Foreskin melanocyte (primary cell): ENCODE measurements at places on chromosomes 3 and 15.

DNA sequence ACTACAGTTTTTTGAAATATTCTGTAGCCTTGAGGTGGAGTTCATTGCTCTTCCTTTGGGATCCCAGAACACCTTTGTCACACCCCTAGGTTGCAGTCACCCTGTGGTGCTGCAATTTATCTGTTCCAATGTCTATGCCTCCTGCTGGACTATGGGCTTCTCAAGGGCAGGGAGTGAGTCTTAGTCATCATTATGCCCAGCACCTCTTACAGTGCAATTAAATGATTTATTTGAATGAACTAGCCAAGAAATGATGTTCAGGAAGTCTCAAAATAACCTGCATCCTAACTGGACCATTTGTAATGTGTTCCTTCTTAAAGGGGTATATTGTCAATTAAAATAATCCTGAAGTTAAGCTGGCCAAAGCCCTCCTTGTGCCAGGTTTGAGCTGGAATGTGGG, 28.5 kb downstream of the SHC4 start:
- DNase-seq = no peak

DNA sequence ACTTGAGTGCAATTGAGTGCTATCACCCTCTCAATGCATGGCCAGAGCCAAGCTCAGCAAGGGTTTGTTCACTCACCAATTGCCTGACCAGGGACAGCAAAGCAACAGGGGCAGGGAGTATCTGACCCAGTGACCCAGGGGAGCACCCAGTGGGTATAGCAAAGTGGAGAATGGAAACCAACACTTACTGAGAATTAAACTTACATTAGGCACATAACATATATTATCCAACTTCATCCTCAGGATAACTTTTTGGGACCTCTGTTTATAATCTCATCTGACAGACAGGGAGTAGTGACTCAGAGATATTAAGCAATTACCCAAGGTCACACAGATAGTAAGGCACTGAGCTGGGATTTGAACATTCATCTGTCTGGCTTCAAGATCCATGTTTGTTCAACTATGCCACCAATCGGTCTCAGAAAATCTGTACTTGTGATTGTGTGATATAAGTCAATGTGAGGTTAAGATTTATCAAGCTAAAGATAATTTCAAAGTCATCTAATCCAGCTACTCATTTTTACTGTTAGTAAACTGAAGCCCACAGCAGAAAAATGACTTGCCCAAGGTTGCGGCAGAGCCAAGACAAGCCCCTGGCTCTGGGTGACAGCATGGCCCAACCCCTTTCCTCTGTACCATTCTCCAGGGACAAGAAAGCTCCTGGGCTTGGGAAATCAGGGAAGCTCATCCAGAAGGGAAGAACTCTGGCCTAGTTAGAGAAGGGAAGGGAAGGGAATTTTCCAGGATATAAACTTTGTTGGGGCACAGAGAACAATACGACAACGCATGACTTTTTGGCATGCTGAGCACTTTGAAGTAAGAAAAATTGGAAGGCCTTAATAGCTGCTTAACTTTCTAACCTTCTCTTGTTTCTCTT, 138.0 kb upstream of the SMAD3 start:
- DNase-seq = no peak

- no peak for DNase-seq
Observed at GRCh38 chr15:45654749-45655148, 19.9 kb downstream of the SQOR start.

- no peak for DNase-seq
Observed at GRCh38 chr3:39101022-39101689, 6.3 kb downstream of the GORASP1 start.

- DNase-seq = no peak
Observed at GRCh38 chr15:64761156-64761555, 14.2 kb downstream of the RBPMS2 start.

- no peak for DNase-seq
Observed at GRCh38 chr3:171393032-171393744, 67.0 kb downstream of the TNIK start.

- DNase-seq = no peak
Observed at GRCh38 chr3:72255791-72256559, 471.0 kb upstream of the PROK2 start.

GRCh38 chr3:143307613-143308183, 188.1 kb downstream of the CHST2 start:
- no peak for DNase-seq

DNA sequence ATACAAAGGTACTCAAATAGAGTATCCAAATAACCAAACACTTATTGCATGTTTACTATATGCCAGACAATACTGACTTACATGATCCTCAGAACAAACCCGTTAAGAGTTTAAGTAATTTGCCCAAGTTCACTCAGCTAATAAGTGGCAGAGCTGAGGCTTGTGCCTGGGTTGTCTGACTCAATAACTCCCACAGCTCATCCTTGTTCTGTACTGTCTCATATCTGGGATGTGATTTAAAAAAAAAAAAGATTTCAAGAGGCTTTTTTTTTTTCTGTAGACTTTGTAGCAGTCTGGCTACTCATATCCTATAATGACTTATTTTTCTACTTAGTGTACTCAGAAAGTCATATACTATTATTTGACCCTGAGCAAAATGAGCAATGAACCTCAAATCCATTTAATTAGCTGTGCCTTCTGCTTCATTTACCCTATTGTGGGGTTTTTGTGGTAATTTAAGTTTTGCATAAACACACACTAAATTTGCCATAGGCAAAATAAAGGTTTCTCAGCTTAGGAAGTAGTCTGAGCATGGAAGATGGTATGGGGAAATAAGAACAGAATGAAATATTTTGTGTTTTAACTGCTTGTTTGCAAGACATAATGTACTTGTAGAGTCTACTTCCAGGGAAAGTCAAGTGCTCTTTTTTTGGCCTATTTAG, 3.1 kb downstream of the NSUN3 start:
- DNase-seq = no peak

DNA sequence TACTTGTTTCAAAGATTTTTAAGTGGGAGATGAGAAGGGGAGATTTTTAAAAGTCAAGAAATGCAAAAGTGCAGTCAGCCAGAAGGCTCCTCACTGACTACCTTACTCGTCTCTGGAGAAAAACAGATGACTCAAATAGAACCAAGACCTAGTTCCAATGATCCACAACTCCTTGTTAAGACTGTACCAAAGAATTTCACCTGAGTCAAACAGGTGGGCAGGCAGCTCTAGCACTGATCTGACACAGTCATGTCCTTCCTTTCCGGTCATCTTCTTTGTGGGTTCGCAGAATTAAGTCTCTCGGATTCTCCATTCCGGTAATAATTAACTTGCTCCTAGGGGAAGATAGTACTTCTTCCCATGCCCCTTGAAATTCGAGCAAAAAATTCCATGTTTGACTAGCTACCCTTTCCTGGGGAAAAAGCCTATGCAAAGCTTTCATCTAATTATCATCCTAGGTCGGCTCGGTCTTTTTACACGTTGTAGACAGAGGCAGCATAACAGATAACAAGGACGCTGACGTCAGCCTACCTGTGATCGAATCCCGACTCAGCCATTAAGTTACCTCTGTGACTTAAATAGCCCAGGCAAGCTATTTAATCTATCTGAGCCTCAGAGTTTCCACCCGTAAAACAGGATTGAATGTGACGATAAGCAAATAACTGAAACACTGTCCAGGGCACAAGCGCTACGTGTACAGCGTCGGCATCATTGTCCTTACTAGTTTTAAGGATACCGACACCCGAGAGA, 758 bp downstream of the SELENOK start:
- no peak for DNase-seq

DNA sequence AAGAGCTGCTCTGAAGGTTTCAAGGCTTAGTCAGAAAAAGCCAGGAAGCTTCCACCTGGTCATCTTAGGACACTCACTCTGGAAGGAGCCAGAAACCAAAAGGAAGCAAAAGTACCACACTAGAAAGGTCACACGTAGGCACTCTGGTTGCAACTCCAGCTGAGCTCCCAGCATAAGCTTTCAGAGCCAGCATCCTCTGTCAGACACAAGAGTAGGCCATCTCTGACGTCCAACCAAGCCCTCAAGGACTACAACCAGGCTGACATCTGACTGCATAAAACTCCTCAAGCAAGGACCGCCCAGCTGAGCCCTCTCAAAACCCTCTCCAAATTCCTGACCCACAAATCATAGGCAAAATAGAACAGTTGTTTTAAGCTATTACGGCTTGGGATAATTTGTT, 12.8 kb downstream of the SH3BP5 start:
- no peak for DNase-seq

- DNase-seq = no peak
Observed at GRCh38 chr15:79680720-79681119, 216.1 kb downstream of the MTHFS start.

- no peak for DNase-seq
Observed at GRCh38 chr15:73704869-73705645, 20.9 kb downstream of the CD276 start.

- no peak for DNase-seq
Observed at GRCh38 chr3:29291260-29291981, 10.6 kb downstream of the RBMS3 start.

DNA sequence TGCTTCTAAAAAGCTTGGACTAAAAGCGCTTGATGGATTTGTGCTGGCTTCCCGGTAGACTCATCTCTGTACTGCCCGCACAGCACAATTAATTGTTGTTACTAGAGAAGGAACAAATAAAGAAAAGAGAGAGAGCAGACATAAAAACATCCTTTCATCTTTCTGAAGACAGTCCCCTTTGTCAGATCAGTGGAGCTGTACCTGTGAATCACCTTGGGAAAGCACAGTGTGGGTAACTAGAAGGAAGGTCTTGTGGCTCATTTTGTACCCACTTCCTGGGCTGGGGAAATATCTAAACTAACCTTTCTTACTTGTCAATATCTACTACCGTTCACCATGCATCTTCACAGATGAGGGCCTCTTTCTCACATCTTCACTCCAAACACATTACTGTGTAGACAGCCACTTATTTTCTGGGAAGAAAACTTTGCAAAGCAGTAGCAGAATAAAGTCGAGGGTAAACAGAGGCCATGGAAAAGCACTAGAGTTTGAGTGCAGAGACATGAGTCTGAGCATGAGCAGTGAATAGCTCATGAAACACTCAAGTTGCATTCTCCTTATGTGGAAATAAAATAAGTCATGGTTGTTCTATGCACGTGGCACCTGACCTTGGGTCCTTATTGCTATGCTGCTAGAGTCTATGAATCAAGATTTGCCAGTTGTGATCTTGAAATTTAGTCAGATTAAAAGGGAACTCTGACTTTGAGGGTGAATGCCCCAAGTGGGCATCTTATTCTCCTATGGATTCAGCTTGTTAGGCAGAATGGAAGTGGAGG, 169.3 kb downstream of the LPP start:
- DNase-seq = no peak

GRCh38 chr3:100463002-100463401, 29.4 kb upstream of the TMEM45A start:
- DNase-seq = peak; percentile 38

- DNase-seq = no peak
Observed at GRCh38 chr3:11807686-11808085, 39.0 kb downstream of the TAMM41 start.

- no peak for DNase-seq
Observed at GRCh38 chr3:23418026-23418425, 214.9 kb downstream of the UBE2E2 start.

- no peak for DNase-seq
Observed at GRCh38 chr3:169497567-169498257, 165.8 kb downstream of the MECOM start.

DNA sequence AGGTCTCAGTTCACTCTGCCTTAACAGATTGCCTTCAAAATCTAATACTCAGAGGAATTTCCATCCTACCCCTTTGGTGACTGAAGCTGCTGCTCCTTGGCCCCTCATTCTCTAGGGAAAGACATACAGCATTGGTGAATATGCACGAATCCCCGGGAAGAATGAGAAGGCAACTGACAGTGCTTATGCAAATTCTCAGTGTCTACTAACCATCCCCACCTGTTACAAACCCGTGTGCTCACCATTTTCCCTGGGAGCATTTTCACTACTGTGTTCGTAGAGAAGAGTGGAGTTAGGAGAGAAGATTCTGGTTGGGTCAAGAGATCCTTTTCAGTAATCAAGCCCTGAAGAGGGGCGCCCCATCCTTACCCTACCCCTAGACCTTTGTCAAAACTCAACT, 37.7 kb downstream of the SYNM start:
- DNase-seq = no peak
